Parietal lobe (tissue), 2 donors: ENCODE measurements at places on chromosomes 5 and 9. TPM values are rescaled to one million over a fixed set of nuclear protein-coding genes. Genes with fewer than 3 reads are reported as not detected.

Gene SPINK13
- not detected for total RNA-seq

Gene LEAP2
- 4.7 TPM for total RNA-seq

Gene LRRC8A
- 25.7 TPM for total RNA-seq

Gene PCDHB14
- total RNA-seq = 28.2 TPM
